ENCODE measurements at places on chromosomes 3 and 15.

DNA sequence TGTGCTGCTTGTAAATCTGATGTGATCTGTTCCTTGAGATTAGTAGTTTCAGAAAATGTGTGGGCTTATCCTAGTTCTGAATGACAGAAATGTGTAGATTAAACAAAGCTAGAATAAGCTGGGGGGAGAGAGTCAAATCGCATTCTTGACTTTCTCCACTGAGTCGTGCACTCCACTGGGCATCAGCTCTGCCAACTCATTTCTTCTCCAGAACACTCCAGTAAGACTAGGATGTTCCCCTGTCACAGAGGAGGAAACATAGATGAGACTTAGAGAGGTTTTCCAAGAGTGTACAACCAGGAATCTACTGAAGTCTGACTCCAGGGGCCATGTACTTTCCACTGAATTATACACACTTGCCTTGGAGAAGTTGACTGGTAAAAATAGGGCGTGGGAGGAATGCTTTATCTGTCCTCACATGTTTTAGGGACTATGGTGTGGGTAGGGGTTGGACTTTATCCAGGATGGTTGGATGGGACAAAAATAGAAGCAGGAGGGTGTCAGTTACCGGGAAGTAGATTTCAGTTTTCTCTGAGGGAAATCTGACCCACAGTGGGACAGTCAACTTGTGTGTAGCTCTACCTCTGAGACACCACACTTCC is 298.2 kb downstream of the UBE2E2 start:
- no peak for DNase-seq

DNA sequence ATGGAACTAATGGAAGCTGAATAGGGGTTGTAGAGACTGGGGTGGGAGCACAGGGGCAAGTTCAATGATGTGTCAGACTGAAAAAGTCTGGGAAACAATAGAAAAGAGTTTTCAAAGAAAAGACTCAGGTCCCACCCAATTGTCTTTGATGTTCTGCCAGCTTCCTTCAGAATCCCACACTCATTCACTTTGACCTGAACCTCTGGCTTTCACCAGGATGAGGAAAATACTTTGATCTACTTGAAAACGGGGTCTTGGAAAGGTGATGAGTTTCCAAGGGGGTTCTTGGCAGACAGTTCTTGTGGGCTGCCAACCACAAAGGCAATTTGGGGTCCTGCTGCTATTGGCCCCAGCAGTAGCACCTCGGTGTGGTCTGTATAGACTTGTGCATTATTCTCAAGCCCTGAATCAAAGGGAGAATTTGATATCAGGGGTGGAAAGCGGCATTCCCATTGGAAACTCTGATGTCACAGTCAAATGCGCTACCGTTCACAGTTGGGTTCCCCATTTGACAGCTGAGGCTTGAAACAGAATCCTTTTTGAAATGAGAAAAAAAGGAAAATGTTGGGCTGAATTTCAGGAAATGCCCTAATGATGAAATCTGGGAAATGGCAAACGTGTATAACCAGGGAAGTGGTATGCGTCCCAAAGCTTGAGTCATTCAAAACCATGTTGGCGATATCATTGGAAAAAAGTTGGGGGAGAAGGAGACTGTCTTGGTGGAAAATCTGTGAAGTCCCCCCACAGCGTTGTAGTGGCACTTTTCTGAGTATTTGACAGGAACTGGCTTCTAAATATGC is 229.2 kb upstream of the LRTM1 start:
- DNase-seq: no peak

DNA sequence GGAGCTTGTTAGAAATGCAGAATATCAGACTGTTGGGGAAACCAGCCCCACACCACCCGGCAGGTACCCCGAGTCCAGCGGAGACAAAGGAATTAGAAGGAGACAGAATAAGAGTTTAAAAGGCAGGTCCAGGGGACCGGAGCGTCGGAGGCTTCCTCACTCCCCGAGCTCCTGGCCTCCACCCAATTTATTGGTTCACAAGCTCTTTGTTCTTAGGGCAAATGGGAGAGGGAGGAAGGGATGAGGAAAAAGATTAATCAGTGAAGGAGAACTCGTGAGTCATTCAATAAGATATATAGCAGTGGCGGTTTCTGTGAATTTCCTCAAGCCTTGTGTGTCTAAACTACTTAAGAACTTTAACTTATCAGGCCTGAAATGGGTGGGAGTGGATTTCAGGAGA is 32.1 kb upstream of the WDR72 start:
- DNase-seq: no peak

DNA sequence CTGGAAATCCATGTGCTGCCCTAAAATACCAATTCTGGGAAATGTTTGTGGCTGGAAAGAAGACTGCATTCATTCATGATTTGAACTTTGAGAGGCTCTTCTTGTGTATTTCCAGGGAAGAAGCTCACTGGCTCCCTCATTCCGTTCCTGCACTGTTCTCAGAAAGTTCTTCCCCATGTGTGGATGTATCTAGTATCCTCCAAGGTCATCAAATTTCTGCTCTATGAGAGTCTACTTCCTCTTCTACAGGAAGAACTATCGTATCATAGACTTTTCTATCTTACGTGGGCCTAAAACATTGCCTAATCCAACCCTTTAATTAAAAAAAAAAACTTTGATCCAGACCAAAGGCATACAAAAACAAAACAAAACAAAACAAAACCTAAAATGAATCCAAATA is 2.9 kb downstream of the CCR3 start:
- DNase-seq: no peak

DNA sequence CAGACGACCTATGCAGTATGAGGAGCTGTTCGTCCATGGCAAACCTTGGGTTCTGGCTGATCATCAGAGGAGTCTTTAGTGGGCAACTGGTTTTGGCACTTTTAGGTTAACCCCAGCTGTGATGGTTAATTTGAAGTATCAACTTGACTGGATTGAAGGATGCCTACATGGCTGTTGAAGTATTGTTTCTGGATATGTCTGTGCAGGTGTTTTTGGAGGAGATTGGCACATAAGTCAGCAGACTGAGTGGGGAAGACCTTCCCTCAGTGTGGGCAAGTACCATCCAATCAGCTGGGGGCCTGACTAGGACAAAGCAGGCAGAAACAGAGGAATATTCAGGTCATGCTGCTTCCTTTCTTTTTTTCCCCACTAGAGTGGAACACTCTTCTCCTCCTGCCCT is 284.1 kb downstream of the NFKBIZ start:
- no peak for DNase-seq

DNA sequence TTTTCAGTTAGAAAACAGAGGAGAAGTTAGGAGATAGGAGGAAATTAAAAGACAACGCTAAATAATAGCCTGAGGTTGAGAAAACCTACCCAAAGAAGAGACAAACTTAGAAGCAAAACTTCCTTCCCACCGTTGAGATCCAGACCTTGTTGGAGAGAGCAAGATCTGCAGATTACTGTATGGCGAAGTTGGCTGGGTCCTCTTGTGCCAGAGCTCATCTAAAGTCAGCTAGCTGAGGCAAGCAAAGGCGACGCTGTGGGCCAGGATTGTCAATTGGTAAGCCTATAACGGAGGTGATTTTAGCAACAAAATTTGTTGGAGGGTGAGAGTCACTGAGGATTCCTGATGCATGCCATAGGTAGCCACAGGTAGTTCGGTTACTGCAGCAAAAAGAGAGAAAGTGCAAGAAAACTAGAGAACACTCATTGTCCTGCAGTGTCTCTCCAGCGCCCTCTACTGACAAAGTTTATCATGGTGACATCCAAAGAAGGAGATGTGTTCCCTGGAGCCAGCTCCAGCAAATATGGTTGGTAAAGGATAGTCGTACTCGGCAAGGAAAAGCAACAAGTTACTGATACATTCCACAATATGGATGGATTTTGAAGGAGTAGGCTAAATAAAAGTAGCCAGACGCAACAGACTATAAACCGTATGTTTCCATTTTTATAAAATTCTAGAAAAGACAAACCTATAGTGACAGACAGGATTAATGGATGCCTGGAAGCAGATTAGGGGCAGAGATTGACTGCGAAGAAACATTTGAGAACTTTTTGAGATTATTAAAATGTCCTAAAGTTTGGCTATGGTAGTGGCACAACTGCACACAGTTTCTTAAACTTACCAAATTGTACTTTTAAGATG is 9.8 kb upstream of the OR5K4 start:
- no peak for DNase-seq

GRCh38 chr3:21803604-21804003 is 52.6 kb upstream of the ZNF385D start:
- DNase-seq: no peak

GRCh38 chr3:112773864-112774263 is 72.8 kb downstream of the CD200R1L start:
- no peak for DNase-seq

DNA sequence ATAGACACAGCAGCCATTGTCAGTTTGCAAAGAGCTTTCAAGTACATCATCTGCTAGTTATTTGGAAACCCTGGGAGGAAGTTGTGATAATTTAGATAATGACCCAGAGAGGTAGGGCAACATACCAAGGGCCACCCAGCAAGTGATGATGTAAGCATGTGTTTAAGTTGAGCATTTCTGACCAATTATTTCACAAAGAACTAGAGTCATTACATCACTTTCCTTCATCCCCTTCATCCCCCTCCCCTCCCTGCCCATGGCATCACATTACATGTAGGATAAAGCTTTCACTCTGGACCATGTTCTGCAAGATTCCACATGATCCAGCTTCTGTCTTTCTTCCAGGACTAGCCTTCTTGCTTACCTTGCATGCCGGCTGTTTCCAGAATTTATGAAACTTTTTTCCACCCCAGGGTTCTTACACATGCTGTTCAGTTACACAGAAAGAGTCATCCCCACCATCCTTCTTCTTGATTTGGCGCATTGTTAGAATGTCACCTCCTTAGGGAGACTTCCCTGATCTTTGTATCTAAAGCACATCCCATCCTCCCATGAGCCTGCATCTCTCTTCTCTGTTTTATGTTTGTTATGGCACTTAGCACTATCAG is 71.3 kb downstream of the PTPRG start:
- DNase-seq: no peak

GRCh38 chr3:188174317-188175044 is 20.5 kb downstream of the LPP start:
- no peak for DNase-seq

DNA sequence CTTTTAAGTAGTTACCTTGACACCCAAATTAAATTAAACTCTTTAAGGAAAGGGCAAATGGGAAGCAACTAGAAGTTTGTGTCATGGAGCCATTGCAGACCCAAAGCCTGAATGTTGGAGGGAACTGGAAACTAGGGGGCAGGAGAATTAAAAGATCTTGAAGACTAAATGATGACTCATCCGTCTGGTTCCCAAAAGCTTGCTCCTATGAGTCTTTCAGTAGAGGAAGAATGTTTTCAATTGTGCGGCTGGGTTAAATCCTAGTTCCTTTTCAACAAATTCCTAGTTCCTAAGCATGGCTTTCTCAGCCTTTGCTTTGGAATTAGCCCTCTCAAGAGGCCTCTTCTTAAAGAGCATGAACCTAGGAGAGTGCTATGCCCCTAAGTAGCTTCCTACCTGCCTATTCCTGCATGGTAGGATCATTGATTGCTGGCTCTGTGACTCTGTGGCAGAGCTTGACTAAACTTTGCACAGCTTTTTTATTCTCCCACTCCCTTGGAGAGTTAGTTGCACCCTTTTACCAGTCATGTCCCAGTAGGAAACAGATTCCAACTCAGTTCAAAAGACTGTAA is 17.7 kb downstream of the CLEC3B start:
- DNase-seq: no peak

- DNase-seq: no peak
Measured at GRCh38 chr15:62935300-62936081, 107.1 kb upstream of the TPM1 start.

DNA sequence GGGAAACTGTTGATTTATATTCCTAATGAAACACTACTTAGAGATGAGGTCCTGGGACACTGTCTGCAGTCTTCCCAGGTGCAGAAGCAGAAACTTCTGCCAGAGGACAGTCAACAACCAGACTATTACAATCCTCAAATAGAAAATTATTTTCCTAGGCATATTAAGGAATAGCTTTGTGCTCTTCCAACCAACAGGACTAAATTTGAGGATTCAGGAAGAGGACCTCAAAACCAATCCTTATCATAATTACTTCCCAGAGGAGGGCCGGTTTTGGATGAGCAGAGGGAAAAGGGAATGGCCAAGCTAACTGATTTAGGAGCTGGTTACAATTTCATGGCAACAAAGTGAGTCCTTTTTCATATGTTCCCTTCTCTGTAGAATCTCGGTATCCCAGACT is 21.0 kb downstream of the ALDH1A2 start:
- no peak for DNase-seq

DNA sequence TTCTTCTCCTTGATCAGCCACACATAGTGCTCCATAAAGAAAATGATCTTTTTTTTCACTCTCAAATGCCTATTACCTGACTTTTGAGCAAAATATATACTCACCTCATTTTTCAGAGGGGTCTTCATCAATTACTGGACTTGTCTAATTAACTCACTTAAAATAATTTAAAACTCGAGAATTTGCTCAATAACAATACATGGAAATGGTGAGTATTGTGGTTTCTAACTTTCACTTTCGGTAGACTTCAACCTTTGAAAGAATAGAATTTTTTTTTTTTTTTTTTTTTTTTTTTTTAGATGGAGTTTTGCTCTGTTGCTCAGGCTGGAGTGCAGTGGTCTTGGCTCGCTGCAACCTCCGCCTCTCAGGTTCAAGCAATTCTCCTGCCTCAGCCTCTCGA is 17.7 kb upstream of the EPHB1 start:
- DNase-seq: no peak

DNA sequence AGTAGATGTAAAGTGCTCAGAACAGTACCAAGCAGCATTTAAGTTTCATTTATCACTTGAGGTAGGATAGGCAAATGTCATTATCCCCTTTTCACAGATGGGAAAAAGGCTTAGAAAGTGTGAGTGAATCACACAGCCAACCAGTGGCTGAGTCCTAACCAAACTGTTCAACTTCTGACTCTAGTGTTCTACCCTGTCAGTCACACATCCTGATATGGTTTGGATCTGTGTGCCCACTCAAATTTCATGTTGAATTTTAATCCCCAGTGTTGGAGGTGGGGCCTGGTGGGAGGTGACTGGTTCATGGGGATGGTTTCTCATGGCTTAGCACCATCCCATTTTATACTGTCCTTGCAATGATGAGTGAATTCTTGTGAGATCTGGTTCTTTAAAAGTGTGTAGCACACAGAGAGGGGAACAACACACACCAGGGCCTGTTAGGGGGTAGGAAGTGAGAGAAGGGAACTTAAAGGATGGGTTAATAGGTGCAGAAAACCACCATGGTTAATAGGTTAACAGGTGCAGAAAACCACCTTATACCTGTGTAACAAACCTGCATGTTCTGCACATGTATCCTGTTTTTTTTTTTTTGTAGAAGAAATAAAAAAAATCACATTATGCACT is 304.7 kb downstream of the SUCLG2 start:
- DNase-seq: no peak

GRCh38 chr15:63379492-63380150 is 2.0 kb downstream of the CA12 start:
- no peak for DNase-seq

DNA sequence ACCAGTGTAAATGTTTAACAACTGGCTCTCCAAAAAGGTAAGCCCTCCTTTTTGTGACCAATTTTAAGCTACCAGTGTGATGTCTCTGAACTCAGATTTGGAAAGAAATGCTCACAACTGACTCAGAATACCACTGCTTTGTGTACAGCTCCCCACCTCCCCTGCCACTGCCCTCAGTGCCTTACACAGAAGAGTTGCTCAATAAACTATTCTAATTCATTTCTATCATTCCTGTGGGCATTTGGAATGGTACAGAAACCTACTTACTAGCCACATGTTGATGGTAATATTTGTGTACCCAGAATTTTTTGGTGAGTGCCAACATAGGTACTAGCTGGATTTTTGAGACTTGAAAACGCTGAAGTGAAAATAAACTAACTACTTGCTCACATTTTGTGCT is 16.0 kb downstream of the LRRN1 start:
- DNase-seq: no peak
